ENCODE measurements at places on chromosomes 1 and 21.
A peak's percentile ranks its signal among the peaks of the same experiment; 100 is the strongest.

GRCh38 chr1:200969726-200970561 lies 53.6 kb downstream of the KIF21B start:
- DNase-seq: no peak

DNA sequence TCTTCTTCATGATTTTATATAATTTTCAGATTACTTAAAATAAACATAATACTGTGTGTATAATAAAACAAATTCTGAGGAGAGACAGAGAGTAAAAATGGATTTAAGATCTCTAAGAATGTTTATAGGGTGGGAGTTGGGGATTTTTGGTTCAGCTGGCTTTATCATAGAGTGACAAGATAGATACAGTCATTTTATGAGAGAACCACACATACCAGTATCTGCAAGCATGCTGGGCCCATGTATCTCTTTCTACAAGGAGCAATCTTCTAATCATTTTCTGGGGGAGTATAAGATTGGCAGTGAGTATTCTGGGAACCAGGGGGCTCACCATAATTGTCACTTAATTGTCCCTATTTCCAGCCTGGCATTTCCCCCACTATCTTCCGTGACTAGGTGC lies 64.3 kb upstream of the DUSP10 start:
- DNase-seq: no peak

DNA sequence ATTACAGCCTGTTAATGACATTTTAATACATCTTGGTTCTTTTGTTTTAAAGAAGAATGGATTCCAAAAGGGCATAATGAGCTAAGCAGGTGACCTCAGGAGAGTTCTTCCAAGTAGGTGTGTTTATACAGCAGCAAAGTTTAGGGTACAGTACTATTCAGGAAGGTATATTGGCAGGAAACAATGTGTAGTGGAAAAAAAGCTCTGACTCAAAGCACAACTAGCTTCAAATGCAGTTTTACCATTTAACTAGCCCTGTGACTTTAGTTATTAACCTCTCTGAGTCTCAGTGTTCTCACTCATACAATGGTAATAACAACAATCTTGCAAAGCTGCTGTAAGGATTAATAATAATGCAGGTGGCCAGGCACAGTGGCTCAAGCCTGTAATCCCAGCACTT lies 29.9 kb downstream of the FAF1 start:
- peak; percentile 35 for DNase-seq

GRCh38 chr1:195717651-195718050 lies 890.6 kb downstream of the KCNT2 start:
- DNase-seq: no peak

- DNase-seq: no peak
These were observed 26.5 kb downstream of the FLVCR1 start for GRCh38 chr1:212884592-212884991.

GRCh38 chr21:45109831-45110492 lies 35.6 kb downstream of the ADARB1 start:
- peak; percentile 66 for DNase-seq

DNA sequence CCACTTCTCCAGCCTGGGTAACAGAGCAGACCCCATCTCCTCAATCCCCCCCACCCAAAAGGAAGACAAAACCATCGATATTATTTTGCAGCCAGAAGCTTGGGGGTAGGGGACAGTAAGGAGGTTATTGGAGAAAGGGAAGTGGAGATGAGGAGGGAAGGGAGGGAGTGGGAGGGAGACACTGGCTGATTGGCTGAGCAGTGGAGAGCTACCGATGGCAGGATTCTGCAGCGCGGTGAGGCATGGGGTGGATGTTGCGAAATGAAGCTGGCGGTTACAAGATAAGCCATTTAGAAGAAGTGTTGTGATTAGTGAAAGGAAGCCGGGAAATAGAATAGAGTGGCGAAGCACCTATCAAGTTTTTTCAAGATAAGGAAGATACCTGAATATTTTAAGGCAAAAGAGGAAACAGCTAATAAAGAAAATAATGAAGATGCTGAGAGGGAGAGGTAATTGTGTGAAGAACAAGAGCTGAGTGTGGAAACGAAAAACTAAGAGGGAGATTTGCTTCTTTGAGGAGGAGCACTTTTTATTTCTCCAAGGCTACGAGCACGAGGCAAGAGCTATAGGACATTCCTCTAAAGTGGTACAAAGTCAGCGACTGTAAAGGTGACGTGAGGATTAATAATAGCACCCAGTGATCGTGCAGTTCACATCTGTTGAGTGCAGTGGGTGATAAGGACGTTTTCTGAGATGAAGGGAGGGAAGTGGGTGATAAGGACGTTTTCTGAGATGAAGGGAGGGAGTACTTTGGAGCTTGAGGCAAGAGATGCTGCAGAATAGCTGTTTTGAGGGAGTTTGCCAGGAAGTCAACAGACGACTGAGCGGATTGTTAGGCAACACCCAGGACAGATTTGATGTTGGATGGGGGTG lies 103.2 kb upstream of the KIF26B start:
- DNase-seq: no peak

- no peak for DNase-seq
These were observed 1.7 kb downstream of the LMOD1 start for GRCh38 chr1:201944639-201945038.

GRCh38 chr21:37319551-37319950 lies 47.0 kb upstream of the DYRK1A start:
- no peak for DNase-seq

DNA sequence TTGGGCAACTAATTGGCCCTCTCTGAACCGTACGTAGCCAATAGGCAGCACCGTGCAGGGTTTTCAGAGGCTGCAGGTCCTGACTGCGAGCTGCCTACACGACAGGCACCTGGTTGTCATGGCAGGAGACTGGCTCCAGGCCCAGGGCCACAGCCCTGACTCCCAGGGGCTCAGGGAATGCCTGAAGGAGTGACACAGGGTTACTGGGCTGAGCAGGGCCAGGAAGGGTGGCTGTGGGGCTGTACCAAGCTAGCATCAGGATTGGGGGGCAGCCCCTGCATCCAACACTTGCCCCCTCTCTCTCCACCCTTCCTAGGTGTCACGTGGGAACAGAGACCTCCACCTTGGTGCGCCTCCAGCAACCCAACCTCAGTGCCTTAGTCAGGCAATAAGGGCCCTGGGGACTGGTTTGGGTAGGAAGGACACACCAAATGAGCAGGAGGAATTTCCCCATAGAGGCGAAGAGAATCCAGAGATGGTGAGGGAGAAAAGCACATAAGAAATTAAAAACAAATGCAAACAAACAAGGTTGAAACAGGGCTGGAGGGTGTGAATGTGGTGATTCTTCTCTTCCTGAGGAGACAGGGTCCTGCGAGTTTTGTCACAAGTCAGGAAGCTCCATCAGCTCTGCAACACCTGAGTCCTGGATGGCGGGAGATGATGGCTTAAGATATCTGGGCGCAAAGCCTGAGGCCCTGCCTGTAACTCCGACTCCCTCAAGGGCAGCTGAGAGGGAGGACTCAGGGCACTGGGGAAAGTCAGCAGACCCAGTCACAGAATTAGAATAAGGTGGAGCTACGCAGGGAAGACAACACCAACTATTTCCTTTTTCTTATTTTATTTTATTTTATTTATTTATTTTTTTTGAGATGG lies 19.7 kb upstream of the RNU1-4 start:
- DNase-seq: no peak

GRCh38 chr1:228792601-228793000 lies 57.3 kb downstream of the RHOU start:
- DNase-seq: no peak

DNA sequence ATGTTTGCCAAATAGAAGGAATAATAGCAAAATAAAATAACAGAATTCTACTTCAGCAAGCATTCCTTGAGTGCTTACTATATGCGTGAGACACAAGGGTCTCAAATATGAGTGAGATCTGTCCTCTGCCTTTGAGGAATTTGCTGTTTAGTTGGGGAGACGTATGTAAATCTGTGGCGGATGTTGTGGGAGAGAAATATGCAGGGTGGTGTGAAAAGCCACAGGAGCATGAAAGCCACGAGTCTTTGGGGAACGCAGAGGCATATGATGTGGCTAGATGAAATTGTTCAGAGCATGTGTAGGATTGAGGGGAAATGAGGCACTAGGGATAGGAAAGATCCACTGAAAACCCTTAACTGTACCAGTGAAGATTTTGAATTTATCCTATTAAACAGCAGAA lies 244.4 kb downstream of the PBX1 start:
- no peak for DNase-seq

GRCh38 chr1:181386951-181387350 lies 96.4 kb upstream of the CACNA1E start:
- no peak for DNase-seq

DNA sequence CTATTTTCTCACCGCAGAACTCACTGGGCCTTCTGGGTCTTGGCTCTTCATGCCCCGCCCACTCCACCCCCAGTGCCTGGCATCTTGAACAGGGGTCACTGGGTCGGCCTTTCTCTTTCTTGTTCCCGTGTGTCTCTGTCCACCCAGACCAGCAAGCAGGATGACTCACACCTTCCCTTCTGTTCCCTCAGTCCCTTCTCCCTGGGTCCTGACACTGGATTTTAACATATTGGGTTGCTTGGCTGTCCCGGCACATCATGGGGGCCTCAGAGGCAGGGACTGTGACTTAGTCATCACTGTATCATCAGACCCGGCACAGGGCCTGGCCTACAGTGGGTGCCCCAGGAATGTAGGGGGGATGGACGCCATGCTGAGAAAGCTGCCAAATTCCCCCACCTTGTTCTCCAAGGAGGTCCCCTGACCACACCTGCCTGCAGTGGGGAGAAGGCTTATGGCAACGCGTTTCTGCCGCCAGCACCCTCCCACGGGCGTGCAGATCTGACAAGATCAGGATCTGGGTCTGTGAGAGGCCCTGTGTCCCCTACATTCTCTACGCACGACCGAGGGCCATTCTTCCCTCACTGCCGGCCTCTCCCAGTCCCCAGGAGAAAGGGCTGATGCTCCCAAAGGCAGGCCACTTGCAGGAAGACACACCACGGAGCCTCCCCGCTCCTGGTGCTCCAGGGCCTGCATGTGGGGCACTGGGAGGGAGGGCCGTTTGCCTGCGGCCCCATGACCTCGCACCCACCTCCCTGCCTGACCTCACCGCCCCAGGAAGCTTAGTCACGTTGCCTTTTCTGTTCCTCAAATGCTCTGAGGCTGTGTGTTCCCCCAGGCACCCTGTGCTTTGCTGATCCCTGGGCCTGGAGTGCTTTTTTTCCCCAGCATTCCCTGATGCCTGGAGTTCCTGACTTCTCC lies 157.2 kb upstream of the TMEM51 start:
- DNase-seq: no peak

DNA sequence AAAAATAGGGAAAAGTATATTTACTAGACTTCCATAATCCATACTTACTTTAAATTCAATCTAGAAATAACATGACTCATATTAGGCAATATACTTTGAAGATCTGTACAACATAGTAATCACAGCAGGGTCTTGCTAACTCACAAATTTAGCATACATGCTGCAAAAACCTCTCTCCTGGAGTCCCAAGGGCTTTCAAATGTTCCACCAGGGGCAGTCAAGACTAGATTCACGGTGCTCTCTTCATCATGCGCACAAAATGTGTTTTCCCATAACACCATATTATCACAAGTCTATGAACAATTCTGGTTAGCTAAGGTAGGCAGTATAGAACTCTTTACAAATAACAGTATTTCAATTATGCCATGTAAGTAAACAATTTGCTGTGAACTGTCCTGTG lies 45.8 kb downstream of the SSX2IP start:
- DNase-seq: no peak

DNA sequence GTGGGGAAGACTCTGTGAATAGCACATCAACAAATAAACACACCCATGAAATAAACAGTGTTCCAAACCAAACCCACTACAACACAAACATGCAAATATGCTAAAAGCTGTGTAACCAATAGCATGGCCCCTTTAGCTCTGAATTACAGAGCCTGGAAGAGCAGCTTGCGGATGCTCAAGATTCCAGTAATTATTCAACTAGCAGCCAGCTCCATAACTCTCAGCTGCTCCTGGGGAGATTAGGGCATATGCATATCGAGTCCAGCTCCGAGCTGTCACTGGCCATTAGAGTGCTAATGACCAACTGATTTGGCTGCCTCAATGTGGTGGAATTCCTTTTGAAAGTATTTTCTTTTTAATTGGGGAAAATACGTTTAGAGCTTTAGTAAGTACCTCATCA lies 207.1 kb downstream of the HHAT start:
- DNase-seq: peak; percentile 43

DNA sequence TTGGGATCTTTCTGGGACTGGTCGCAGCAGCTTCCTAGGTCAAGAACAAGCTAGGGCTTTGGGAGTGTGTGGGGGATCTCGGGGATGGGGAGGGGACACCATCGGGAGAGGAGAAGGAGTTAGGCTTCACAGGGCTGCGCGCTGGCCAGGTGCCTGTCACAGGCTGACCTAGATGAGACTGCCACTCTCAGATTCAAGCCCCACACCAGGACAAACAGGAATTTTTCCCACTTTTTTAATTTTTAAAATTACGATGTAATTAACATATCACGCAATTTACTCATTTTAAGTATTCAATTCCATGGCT lies 180.6 kb downstream of the CAMTA1 start:
- DNase-seq: no peak

DNA sequence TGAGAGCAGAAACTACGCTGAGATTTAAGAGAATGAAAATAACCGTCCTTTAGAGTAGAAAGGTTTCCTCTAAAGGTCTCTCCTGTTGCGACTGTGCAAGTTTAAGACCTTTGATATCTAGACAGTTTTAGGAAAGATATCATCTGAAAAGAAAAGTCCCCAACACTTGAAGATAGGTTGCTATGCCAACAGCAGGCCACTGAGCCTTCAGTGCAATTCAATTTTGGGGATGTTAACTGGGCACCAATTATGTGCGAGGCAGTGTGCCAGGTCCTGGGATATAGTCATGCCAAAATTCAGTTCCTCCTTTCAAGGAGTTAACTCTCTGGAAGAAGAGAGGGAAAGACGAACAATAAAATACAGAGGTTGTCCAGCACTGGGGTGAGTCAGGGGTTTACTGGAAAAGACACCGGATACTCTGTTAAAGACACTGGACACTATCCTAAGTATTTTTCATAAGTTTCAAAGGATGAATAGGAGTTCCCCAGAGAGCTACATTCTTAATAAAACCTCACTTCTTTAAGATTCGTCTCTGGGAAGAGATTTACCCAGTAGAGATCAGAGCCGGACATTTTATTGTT lies 25.5 kb upstream of the ZNF281 start:
- DNase-seq: no peak

DNA sequence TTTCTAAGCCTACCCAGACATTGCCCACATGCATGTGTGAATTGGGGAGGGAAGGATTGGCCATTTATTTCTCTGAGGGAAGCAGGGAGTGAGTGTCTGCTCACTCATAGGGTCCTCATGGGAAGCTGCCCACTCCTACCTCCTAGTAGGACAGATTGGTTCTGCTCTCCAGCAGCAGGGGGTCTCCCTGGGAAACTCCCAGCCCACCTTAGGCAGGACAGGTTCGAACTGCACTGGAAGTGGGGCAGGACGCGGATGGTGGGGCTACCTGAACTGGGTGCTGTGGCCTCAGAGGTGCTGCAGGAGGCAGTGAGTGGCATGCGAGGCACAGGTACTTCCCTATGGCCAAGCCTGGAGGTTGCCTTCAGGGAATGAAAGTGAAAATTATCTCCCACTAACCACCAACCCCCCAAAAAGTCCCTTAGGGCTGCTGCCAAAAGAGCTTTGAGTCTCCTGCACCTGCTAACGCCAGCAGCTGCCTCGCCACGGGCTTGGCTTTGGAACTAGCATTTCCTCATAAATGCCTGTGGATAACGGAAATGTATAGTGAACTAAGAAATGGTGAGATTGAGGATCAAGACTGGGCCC lies 157.0 kb upstream of the COA6 start:
- DNase-seq: no peak

- DNase-seq: no peak
These were observed 97.2 kb downstream of the TBX15 start for GRCh38 chr1:118890851-118891384.

GRCh38 chr1:39144924-39145323 lies 59.6 kb upstream of the MACF1 start:
- DNase-seq: no peak

GRCh38 chr21:41751611-41752011 lies 15.2 kb downstream of the RIPK4 start:
- DNase-seq: no peak

All from cerebellar cortex (tissue), 1 donor.